SK-N-DZ (cell line): ENCODE measurements at places on chromosomes 1 and 21.

- no peak for DNase-seq
Observed at GRCh38 chr1:216742625-216743024, 19.4 kb upstream of the ESRRG start.

- no peak for DNase-seq
Observed at GRCh38 chr21:33789697-33790096, 125.9 kb downstream of the ATP5PO start.

DNA sequence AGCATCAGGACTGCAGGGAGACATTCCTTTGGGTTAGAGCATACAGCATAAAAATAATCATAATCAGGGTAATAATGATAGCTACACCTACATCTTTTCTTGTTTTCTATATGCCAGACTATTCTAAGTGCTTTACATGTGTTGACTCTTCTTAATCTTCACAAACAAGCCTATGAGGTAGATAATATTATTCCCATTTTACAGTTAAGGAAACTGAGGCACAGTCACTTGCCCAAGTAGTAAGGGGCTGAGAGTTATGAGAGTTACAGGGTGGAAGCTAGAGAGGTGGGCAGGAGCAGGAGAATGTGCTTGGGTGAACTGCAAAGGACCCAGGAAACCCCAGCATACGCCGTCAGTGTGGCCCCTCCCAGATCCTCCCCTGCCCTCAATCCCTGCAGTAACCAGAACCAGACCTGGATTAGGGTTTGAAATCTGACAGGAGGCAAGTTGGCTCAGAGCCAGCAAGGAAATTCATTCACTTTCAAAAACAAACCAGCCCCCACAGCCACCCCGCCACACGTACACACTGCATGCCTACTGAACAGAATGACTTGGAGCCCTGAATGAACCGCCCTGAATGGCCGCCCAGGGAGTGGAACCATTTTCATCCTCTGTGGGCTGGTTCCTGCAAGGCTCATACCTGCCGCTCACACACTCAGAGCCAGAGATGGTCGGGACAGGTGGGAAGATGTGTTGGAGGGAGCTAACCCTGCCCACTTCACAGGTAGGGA lies 126.1 kb downstream of the TRABD2B start:
- no peak for DNase-seq

- DNase-seq = no peak
Observed at GRCh38 chr1:199287206-199287605, 648.4 kb downstream of the PTPRC start.

GRCh38 chr1:233237647-233238046 lies 57.9 kb downstream of the PCNX2 start:
- DNase-seq = no peak

- no peak for DNase-seq
Observed at GRCh38 chr21:40270047-40270446, 402.8 kb downstream of the PCP4 start.

DNA sequence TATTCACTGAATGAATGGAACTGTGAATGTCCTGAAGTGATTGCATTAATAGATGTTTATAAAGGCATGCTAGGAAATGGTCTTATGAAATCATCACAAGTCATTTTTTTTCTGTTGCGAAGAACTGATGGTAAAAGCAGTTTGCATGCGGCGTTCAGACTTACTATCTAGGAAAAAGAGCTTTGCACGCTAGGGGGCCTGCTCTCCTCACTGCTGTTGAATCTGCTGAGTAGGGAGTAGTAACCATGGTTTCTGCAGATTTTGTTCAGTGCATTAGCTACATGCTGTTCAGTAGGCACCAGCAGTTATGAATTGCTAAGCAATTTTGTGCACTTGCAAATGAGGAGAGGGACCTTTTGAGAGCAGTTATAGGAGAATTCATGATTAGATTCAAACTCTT lies 57.9 kb downstream of the CENPF start:
- no peak for DNase-seq

DNA sequence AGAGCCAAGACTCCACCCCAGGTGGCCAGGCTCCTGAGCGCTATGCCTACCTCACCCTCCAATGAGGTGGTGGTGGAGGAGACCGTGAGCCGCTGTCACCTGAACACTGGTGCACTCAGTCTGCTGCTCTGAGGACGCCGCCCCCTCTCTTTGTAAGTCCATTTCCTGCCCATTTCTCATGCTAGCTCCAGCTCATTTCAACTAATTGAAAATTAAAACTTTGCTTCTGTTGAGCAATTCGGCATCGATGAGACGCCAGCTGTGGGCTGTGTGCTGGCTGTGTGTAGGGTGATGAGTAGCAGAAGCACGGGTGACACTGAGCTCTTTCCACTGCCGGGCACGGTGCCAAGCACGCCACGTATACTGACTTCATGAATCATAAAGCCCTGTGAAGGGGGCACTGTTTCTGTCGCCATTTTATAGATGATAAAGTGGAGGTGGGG lies 11.2 kb downstream of the TNFRSF1B start:
- no peak for DNase-seq

DNA sequence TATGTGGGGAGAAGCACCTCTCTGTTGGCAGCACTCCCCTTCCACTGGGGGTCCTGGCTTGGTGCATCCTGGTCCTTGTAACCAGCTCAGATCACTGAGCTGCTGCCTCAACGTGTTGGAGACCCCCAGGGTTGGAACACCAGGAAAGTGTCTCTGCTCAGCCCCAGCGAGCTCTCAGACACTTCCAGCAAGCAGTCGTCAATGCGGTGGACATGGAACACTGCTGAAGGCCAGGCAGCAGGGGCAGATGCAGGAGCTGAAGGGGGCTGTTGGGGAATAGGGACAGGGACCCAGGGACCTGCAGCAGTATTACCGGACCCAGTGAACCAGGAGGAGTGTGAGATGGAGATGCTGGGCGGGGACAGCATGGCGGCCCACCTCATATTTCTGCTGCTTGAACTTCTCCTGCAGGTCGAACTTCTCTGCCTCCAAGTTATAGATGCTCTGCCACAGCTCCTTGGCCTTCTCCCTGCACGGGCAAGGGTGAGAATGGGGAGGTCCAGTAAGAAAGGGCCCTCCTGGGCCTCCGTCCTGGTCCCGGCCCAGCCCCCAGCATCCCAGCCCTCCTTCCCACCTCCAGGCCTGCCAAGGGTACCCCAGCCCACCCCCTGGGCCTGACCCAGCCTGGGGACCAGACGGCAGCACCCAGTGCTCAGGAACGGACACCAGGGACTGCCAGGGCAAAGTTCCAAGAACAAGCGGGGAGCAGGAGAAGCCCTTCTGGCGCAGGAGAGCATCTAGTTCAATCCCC lies 16.4 kb downstream of the TNNT2 start:
- no peak for DNase-seq

GRCh38 chr1:82969340-82969739 lies 1029.6 kb downstream of the TTLL7 start:
- no peak for DNase-seq

DNA sequence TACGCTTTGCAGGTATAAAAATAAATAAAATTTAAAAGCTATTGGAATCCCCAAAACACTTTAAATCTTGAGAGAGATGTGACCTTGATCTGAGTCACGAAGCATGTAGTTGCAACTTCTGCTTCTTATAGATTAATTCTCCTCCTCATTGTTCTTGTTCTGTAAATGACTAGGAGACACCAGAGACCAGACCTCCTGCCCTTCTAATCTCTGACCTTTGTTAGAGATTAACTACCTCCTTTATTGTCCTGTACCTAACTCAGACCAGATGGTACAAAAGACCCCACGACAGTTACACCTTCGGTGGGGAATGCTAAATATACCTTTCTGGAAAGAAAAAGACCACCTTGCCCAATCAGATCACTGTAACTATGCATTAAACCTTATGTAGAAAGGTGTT lies 76.9 kb upstream of the NEK2 start:
- DNase-seq = no peak

DNA sequence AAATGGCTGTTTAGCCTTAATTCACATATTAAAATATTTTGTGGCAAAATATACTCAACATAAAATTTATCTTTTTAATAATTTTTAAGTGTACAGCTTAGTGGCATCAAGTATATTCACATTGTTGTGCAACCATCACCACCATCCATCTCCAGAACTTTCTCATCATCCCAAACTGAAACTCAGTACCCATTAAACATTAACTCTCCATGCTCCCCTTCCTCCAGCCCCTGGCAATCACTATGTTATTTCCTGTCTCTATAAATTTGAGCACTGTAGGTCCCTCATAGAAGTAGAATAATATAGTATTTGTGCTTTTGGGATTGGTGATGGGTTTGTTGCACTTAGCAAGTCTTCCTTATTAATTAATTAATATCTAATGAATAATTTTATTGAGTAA lies 29.4 kb downstream of the CCN1 start:
- no peak for DNase-seq

- DNase-seq = no peak
Observed at GRCh38 chr1:164610538-164611222, 51.7 kb downstream of the PBX1 start.

DNA sequence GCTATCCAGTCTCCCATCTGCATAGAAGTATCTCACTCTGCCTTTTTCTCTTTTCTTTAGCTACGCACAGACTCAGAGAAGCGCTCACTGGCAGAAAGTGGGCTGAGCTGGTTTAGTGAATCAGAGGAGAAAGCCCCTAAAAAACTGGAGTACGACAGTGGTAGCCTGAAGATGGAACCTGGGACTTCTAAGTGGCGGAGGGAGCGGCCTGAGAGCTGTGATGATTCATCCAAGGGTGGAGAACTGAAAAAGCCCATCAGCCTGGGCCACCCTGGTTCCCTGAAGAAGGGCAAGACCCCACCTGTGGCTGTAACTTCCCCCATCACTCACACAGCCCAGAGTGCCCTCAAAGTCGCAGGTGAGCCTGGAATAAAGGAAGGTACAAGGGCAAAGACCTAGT lies 48.0 kb upstream of the IPO9 start:
- no peak for DNase-seq

GRCh38 chr1:19042675-19043578 lies 86.5 kb upstream of the IFFO2 start:
- no peak for DNase-seq

DNA sequence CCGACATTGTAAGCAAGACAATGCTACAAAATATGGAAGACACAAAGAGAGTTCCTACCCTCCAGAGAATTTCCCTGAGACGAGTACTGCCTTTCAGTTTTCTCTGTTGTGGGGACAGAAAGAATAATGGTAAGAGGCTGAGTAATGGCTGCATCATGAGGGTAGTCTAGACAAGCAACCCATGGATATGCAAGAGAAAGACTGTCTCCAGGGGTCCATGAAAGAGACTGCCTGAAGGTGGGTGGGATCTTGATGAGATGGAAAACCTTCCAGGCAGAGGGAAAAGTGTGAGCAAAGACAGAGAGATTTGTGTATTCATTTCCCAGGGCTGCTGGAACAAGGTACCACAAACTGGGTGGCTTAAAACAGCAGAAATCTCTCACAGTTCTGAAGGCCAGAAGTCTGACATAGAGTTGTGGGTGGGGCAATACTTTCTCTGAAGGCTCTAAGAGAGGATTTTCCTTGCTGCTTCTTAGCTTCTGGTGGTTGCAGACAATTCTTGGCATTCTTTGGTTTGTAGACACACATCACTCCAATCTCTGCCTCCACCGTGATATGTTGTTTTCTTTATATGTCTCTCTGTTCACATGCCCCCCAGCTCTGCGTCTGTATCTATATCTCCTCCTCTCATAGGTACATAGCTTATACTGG lies 41.4 kb downstream of the ANP32E start:
- DNase-seq = no peak

- DNase-seq = no peak
Observed at GRCh38 chr1:246114369-246114768, 392.7 kb downstream of the SMYD3 start.

DNA sequence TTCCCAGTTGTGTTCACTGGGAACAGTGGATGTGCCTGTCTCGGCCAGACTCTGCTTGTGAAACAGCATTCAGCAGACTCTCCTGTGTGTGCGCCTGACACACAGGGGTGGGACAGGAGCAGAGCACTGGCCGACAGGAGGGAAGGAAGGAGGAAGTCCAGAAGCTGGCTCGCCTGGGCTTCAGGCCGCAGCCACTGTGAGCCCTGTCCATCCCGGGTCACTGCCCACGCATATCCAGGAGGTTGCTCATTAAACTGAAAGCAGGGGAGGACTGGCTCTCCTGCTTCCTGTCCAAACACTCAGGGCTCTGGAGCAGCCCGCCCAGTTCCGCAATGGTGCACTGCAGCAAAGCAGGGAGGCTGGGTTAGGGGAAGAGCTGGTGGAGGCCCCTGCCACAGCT lies 218.7 kb upstream of the VAMP3 start:
- DNase-seq = no peak

GRCh38 chr1:199747984-199748383 lies 279.5 kb upstream of the NR5A2 start:
- DNase-seq = peak; percentile 6

DNA sequence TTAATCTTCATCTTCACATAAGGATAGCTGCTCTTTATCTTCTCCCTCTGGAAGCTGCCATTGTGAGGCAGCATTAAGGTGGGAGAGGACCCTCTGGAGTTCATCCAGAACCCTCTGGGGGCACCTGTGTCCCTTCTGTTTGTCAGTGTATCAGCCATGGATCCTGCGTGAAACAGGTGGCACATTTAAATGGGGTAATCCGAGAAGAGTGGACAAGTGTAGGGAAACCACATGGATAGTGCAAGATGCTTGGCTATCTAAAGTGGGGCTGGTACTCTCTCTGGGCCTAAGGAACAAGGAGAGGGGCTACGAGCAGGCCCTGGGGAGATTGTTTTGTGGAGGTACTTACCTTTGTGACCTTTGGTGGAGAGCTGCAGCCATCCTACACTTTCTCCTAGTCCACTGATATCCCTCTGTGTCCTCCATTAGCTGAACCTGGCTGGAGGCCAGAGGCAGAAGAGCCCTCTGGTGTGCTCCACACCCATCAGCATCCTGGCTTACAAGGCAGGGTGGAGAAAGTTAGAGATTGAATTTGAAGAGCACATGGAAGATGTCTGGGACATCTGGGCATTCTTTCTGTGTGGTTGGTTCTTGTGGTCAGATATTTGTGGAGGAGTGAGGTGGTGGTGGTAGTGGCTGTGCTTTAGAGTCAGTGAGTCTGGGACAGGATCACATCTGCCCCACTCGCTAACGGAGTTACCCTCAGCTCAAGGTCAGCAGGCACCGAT lies 117.7 kb downstream of the FGGY start:
- no peak for DNase-seq

DNA sequence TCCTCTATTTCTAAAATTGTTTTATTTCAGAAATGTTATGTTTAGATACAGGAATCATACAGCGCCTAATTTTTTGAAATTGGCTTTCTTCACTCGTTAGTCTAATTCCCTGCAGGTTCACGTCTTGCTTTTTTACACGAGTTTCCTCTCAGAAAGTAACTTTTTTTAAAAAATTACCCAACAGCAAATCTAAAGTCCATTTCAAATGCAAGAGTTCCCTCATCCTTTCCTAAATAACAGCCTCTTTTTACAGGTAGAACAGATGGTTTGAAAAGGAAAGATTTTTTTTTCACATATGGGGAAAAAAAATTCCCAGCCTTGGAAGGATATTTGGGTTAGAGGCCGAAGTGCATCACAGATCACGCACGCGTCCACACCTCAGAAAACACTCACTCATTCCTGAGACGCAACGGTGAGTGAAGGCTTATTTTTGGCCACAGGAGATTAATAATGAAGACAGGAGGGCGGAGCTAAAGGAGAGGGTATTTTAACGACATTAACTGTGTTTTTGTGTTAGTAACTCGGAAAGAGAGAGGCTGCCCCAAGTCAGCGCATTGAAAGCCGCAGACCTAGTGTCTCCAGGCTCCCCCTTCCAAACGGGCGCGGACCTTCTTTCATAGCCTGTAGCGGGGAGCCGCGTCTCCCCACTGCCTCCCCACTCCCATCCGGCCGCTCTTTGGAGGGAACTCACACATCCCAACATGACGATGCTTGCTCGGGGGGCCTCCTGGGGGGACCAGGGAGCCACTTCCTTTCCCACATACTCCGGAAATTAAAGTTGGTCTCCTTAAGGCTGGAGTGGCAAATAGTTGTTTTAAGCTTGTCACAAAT lies 969 bp upstream of the RIPK4 start:
- DNase-seq = no peak
